ENCODE measurements at places on chromosomes 7 and 10.

- no peak for DNase-seq
Measured at GRCh38 chr7:156703773-156704482, 63.4 kb downstream of the RNF32 start.

DNA sequence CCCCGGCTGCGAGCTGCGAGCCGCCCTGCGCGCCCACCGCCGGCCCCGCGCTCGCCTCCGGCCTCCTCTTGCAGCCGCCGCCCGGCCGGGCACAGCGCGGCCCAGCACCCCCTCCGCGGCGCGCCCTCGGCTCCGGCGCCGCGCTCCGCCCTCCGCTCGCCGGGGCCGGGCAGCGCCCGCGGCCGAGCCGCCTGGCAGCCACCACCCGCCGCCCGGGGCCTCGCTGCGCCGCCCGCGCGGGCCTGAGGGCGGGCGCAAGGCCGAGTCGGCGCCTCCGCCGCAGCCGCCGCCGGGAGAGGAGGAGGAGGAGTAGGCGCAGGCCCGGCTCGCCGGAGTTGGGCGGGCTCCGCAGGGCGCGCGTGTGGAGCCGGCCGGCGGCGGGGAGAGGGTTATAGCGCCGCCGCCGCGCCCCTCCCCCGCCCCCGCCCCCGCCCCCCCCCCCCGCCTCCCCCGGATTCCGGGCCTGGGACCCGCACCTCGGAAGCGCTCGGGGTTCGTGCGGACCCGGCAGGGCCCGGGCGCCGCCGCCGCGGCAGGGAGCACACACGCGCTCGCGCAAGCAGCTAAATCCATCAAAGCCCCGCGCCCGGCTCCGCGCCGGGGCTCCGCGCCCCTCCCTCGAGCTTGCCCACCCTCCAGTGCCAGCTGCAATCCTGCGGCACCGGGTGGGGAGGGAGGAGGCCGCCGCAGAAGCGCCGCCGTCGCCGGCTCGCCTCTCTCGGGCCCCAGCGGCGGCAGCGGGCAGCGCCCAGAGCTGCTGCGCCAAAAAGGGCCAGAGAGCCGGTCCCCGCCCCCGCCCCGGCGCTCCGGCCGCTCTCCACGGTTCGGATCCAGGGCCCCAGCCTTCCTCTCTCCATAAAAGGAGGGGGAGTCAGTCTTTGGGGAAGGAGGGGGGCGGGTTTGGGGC, at the start of gene PDGFA:
PDGFA (minus strand) TSS at position 363 of the 907 bp plus-strand sequence. CDS start 845 bp downstream, outside the sequence.
- DNase-seq = no peak

DNA sequence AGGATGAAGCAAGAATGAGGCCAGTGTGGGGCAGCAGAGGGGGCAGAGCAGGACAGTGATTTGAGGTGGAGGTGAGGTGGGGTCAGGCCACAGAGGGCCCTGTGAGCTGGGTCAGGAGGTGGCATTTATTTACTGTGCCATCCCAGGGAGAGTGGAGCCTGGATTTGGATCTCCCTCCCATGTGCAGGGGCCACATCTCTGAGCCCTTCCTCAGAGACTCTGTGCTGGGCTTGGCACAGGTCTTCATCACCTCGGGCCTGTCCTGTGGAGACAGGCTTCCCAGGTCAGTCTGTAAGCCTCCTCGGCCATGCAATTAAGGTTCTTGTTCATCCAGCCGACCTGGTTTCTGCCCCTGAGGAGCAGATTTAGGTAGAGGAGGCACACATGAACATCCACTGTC, 40.9 kb downstream of the ZNF777 start:
- no peak for DNase-seq

DNA sequence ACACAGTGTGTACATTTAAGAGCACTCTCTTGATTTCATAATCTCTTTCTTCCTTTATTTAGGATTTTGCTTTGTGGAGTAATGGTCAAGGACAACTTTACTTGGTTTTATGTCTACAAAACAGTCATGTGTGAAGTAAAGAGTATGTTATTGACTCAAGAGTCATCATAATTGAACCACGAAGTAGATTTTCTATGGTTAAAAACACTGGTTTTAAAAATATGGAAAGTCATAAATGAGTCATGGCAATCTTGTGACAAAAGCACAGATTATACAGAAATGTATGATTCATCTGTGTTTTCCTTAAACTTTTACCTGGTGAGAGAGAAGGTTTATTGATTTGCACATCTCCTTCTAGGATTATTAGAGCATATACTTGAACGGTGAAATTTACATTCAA, 969.7 kb downstream of the GATA3 start:
- DNase-seq = no peak
